ENCODE measurements at places on chromosomes 7 and 10.
A peak's percentile ranks its signal among the peaks of the same experiment; 100 is the strongest.

DNA sequence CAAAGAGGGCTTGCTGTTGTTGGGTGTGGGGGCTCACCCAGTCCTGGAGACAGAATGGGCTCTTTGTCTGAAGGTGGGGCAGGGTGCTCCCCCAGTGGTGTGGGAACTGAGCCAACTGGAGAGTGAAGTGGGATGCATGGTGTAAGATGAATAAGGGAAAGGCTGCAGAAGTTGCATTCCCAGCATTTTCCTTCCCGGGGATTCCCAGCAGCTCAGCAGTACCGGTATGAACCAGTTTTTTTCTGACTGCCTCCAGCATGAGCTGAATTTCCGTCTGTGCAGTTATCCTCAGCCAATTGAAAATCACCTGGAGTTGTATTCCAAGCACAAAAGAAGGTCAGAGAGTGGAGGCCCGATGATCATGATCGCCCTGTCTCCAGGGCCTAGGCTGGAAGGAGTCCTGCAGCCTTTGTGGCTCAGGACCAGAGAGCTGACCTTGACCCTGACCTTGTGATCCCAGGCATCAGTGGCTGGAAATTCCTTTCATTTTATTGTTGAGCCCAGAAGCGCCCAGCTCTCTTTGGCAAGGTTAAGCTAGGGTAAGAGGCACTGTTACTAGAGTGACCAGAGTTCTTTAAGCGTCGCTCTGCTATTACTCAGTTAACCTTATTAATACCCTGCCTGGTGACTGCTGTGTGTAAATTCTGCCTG, 33.4 kb downstream of the OGDH start:
- peaks cover 2% of the 10 kb centered on the region for H3K36me3 ChIP-seq
- H3K4me1 ChIP-seq: peaks cover 49% of the 10 kb centered on the region
- no peak for DNase-seq
- peak overlapping the region; percentile 28 for H3K4me3 ChIP-seq
- no peaks in the 10 kb centered on the region for H3K27me3 ChIP-seq

- no peaks in the 10 kb centered on the region for H3K27me3 ChIP-seq
- H3K4me3 ChIP-seq: no peak overlapping the region
- no peak for DNase-seq
- no peaks in the 10 kb centered on the region for H3K4me1 ChIP-seq
- no peak overlapping the region for H3K27ac ChIP-seq
Measured at GRCh38 chr10:105718207-105718995, 1077.3 kb downstream of the SORCS3 start.

DNA sequence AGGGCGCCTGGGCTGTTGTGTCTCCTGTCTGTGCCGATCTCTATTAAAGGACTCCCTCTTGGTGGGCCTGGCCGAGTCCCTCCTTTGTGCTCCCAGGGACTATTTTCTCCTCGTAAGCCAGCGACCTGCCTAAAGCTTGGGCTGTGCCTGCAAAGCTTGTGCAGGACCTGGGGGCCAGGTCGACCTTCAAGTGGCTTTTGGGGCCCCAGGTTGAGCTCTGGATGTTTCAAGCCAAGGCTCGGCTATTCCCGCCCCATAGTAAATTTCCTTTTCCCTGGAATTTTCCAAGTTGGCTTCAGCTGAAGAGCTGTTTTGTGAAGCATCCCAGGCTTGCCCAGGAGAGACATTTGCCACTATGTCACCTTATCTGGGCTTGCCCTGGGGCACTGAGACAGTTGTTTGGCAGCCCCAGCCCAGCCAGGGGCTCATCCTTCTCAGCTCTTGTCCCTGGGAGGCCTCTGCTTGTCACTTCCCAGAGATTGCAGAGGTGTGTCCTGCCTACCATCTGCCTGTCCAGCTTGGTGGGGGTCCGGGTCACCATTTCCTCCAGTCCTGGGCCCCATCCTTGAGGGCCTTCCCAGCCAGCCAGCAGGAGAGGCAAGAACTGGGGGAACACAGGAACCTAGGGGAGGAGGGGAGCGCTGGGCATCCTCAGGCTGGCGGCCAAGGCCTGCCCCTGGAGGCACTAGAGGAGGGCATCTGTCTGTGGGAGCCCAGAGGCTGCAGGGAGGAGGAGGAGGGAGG, 20.2 kb downstream of the ZMIZ2 start:
- H3K36me3 ChIP-seq: peaks cover 32% of the 10 kb centered on the region
- no peaks in the 10 kb centered on the region for H3K27me3 ChIP-seq
- DNase-seq: no peak

DNA sequence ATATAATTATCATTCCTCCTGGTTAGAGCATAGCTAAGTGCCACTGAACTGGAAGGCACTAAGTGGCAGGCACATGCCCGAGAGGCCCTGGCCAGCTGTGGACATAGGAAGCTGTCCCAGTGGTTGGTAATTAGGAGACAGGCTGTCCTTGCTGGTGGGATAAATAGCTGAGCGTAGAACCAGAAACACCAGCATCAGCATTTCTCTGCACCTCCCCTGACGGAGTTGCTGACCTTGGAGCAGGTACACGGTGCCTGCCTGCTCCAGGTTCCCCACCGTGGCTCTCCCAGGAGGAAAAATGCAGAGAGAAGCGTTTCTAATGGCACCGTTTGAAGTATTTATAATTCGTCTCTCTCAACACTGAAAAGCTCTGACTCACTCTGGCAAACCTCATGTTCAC, 5.6 kb upstream of the ABLIM1 start:
- no peaks in the 10 kb centered on the region for H3K4me1 ChIP-seq
- H3K36me3 ChIP-seq: no peaks in the 10 kb centered on the region
- no peak for DNase-seq
- no peak overlapping the region for H3K4me3 ChIP-seq

GRCh38 chr7:74212661-74213060, 2.9 kb downstream of the LAT2 start:
- DNase-seq: no peak
- no peaks in the 10 kb centered on the region for H3K36me3 ChIP-seq
- no peak overlapping the region for H3K27ac ChIP-seq
- H3K4me3 ChIP-seq: no peak overlapping the region
- no peaks in the 10 kb centered on the region for H3K27me3 ChIP-seq

Measured in esophagus squamous epithelium (tissue), 5 donors.